Activated CD4-positive, alpha-beta memory T cell treated with anti-CD3 and anti-CD28 coated beads, Interleukin-2, amount 10 ng/mL, durations not matched to agents 7 days and 5 days (primary cell): ENCODE measurements at places on chromosomes 1 and 21. TPM values are rescaled to one million over a fixed set of nuclear protein-coding genes. Genes with fewer than 3 reads are reported as not detected.

GRCh38 chr1:162113419-162113818 is 43.9 kb downstream of the NOS1AP start:
- no peaks in the 10 kb centered on the region for H3K36me3 ChIP-seq
- no peak overlapping the region for H3K27ac ChIP-seq
- no peak for DNase-seq
- peaks cover 20% of the 10 kb centered on the region for H3K27me3 ChIP-seq
- H3K4me3 ChIP-seq: no peak overlapping the region
- no peaks in the 10 kb centered on the region for H3K4me1 ChIP-seq

DNA sequence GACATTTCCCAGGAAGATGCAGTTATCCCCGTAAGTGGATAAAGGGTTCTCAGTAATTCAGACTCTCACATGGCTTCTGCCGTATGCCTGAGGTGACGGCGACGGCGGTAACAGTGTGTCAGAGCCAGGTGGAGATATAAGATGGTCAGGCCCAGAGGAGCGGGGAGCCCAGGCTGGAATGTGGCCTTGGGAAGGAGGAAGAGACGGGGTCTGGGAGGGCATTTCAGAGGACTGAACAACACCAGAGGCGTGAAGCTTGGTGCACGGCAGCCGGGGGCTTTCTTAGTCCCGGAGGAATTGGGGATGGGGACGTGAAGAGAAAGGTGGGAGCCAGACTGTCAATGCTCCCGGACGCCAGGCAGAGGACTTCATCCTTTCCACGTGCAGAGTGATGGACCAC is 1.0 kb downstream of the RER1 start:
- peaks cover 51% of the 10 kb centered on the region for H3K4me1 ChIP-seq
- no peaks in the 10 kb centered on the region for H3K27me3 ChIP-seq
- DNase-seq: no peak

GRCh38 chr1:116347696-116348095 is 25.3 kb upstream of the ATP1A1 start:
- H3K36me3 ChIP-seq: no peaks in the 10 kb centered on the region
- peaks cover 19% of the 10 kb centered on the region for H3K4me1 ChIP-seq
- H3K27me3 ChIP-seq: no peaks in the 10 kb centered on the region
- DNase-seq: no peak
- no peak overlapping the region for H3K4me3 ChIP-seq

- no peaks in the 10 kb centered on the region for H3K27me3 ChIP-seq
- H3K36me3 ChIP-seq: no peaks in the 10 kb centered on the region
- H3K4me1 ChIP-seq: peaks cover 5% of the 10 kb centered on the region
- DNase-seq: no peak
Measured at GRCh38 chr1:8113262-8114220, 87.4 kb upstream of the ERRFI1 start.

GRCh38 chr1:64043976-64044375 is 159.4 kb upstream of the UBE2U start:
- no peak overlapping the region for H3K4me3 ChIP-seq
- H3K36me3 ChIP-seq: no peaks in the 10 kb centered on the region
- H3K27me3 ChIP-seq: peaks cover 2% of the 10 kb centered on the region
- no peak for DNase-seq

NPHP4 gene
- 18.1 TPM for total RNA-seq

KIF17 gene
- not detected for total RNA-seq

LCK gene
- total RNA-seq: 474 TPM

MRPS14 gene
- total RNA-seq: 34.1 TPM
